Dermis lymphatic vessel endothelial cell (primary cell): ENCODE measurements at places on chromosomes 3 and 15. TPM values are rescaled to one million over a fixed set of nuclear protein-coding genes. Genes with fewer than 3 reads are reported as not detected.

Gene SAMMSON
- total RNA-seq: not detected in 2 replicates

Gene STT3B
- 149 and 152 TPM in 2 replicates for total RNA-seq

Gene LINS1
- total RNA-seq: 5.4 and 8.1 TPM in 2 replicates

Gene TRH
- not detected in 2 replicates for total RNA-seq
